ENCODE measurements at places on chromosomes 1 and 21. TPM values are rescaled to one million over a fixed set of nuclear protein-coding genes. Genes with fewer than 3 reads are reported as not detected.

GRCh38 chr1:223444411-223444810, 51.2 kb downstream of the CCDC185 start:
- DNase-seq, result no peak

GRCh38 chr1:77888781-77889642, 588 bp downstream of the NEXN start:
- peak; percentile 84 for DNase-seq

GRCh38 chr1:5405263-5405662, 587.0 kb downstream of the NPHP4 start:
- DNase-seq, result no peak

DNA sequence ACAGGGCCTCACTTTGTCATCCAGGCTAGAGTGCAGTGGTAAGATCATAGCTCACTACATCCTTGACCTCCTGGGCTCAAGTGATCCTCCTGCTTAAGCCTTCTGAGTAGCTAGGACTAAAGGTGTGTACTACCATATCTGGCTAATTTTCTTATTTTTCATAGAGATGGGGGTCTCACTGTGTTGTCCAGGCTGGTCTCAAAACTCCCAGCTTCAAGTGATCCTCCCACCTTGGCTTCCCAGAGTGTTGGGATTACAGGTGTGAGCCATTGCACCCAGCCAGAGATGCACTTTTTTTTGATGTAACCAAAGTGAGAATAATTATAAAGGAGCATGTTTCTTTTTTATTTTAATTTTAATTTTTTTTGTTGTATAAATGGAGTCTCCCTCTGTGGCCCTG, 28.4 kb downstream of the CLIC4 start:
- DNase-seq, result no peak

DNA sequence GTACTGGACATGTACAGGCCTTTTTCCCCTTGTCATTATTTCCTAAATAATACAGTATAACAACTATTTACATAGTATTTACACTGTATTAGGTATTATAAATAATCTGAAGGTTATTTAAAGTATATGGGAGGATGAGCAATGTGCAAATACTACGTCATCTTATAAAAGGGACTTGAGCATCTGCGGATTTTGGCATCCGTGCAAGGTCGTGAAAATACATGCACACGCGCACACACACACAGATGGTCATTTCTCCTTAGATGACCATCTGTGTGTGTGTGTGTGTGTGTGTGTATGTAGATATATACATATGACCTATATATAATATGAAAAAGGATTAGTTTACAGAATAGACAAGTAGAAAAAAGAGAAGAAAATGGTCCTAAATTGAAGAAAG, 15.4 kb downstream of the ALG14 start:
- no peak for DNase-seq

GRCh38 chr1:195608883-195609282, 999.4 kb downstream of the KCNT2 start:
- no peak for DNase-seq

DNA sequence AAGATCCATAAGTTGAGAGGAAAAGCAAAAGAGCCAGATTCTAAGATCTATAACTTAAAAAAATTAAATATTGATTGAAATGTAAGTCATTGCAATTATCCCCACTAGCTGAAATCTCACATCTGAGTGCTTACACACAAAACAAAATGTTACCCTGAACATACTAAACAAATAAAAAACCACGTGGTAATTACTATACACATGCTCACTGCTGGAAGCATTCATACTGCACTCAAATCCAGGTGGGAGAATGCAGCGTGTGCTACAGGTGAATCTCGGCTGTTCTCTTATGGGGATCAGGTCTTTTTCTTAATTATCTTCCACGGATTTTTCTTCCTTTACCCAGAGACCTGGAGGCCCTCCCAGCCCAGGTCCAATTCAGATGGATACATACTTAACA, 74.3 kb downstream of the SDC3 start:
- DNase-seq, result no peak

DNA sequence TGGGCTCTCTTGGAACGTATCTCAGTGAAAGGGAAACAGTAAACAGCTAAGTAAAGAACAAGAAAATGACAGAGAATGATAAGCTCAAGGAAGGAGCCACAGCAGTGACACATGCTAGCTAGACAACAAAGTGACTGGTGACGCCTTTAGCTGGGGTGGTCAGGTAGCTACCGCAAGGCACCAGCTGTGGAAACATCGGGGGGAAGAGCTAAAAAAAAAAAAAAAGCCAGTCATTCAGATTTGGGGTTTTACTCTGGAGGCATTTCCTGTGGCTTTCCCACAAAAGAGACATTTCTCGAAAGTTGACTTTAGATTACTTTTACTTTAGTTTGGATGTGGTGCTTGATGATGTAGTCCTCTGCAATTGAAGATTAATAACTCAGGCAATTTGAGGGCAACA, 2.1 kb downstream of the FHAD1 start:
- no peak for DNase-seq

- DNase-seq, result no peak
These were observed 94.7 kb downstream of the PAPPA2 start for GRCh38 chr1:176557543-176558258.

GRCh38 chr1:242128951-242129502, 130.1 kb upstream of the MAP1LC3C start:
- DNase-seq, result no peak

GRCh38 chr1:34833711-34834110, 25.8 kb downstream of the SMIM12 start:
- no peak for DNase-seq

- no peak for DNase-seq
These were observed 43.4 kb upstream of the COL6A2 start for GRCh38 chr21:46054451-46054881.

- no peak for DNase-seq
These were observed 41.6 kb upstream of the LRIG2 start for GRCh38 chr1:113031171-113031933.

DNA sequence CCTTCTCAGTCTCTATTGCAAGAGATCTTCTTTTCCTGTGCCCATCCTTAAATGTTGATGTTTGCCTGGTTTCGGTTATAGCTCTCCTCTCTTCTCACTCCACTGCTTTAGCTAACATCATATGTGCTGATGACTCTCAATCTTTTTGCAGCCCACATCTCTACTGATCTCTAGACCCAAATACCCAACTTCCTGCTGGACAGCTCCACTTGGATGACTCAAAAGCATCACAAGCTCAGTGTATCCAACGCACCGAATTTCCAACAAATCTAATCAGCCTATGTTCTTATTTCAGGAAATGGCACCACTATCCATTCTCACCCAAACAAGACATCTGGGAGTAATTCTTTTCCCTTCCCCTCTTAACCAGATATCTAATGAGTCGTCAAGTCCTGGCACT, 79.1 kb upstream of the ARTN start:
- DNase-seq, result no peak

- no peak for DNase-seq
These were observed 20.0 kb downstream of the RIPPLY3 start for GRCh38 chr21:37026499-37026898.

- DNase-seq, result no peak
These were observed 20.6 kb upstream of the SH3D21 start for GRCh38 chr1:36285443-36286101.

GRCh38 chr1:207097871-207098324, 6.1 kb upstream of the C4BPA start:
- DNase-seq, result no peak

DNA sequence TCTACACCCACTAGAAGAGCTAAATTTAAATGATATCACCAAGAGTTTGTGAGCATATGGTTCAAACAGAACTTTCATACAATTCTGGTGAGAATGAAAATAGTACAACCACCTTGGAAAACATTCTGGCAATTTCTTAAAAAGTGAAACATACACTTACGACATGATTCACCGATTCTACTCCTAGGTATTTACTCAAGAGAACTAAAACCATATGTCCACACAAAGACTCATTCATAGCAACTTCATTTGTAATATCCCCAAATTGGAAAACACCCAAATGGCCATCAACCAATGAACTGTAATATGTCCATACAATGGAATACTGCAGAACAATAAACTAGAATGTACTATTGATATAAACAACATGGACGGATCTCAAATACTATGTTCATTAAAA, 51.2 kb upstream of the ADAM30 start:
- DNase-seq, result no peak

DNA sequence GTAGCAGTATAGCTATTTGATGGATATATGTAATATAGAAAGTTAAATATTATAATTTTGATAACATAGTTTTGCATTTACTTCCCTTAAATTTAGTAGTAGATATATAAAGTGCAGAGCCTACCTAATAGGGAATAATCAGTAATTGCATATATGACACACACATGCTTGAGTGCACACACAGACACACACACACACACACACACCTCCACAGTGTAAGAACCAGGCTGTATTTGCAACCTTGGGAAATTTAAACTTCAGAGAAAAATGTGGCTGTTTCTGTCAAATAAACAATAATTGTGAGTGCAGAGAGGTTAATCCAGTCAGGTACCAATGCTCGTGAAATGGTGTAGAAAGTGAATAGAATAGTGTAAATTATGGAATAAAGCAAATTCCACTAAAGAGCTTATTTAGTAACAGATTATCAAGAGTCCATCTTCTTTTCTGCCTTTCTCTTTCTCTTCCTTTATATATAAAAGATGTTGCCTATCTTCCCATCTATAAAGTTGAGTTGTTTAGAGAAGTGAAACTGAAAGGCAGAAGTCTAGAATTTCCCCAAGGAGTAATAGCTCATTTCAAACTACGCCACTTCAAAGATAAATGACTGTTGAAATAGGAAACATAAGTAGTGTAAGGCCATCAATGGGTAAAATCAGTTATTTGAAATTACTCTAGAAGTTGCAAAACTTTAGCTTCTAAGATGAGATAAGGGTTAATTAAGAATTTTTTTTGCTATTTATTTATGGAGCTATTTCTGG, 273.7 kb downstream of the SRGAP2C start:
- DNase-seq, result no peak

DNA sequence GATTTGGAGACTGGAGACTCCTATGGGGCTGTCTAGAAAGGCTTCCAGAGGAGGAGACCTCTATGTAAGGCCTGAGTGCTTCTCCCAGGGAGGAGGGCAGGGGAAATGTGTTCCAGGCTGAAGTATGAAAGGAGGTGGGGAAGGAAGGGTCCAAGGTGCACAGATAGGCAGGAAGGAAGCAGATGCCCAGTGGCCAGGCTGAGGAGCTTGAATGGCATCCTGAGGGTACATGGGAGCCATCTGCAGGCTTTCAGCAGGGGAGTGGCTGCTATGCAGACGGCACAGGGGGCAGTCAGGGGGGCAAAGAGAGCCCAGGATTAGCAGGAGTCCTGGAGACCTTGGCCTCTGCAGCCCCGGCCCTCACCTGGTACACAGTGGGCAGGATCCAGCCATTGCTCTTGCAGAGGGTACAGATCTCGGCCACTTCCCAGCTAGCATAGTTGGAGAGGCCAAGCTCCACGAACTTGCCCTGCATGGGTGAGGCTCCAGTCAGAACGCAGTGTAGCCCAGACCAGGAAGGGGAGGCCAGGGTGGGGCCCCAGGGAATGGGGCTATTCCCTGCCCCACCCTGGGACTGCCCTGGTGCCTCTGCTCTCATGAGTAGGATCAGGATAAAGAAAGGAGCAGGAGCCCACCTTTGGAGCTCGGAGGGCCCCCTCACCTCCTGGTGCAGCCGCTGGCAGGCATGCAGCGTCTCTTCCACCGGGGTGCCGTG, 4.0 kb downstream of the AKR7A2 start:
- peak; percentile 56 for DNase-seq

DNA sequence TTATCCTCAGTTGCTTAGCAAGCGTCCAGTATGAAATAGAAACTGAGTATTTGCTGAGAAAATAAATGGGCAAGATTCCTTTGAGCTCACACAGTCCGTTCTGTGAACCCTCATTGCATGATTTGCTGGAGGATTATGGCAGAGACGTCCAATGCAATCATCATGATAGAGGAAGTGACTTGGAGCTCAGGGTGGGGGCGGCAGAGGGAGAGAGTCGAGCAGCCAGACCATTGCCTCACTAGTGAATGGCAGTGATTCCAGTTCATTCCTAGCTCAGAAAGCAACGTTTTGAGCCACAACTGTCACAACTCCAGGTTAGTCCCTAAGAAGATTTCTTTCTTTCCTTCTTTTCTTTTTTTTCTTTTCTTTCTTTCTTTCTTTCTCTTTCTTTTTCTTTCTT, 27.5 kb upstream of the COL9A2 start:
- DNase-seq, result peak; percentile 87

DNA sequence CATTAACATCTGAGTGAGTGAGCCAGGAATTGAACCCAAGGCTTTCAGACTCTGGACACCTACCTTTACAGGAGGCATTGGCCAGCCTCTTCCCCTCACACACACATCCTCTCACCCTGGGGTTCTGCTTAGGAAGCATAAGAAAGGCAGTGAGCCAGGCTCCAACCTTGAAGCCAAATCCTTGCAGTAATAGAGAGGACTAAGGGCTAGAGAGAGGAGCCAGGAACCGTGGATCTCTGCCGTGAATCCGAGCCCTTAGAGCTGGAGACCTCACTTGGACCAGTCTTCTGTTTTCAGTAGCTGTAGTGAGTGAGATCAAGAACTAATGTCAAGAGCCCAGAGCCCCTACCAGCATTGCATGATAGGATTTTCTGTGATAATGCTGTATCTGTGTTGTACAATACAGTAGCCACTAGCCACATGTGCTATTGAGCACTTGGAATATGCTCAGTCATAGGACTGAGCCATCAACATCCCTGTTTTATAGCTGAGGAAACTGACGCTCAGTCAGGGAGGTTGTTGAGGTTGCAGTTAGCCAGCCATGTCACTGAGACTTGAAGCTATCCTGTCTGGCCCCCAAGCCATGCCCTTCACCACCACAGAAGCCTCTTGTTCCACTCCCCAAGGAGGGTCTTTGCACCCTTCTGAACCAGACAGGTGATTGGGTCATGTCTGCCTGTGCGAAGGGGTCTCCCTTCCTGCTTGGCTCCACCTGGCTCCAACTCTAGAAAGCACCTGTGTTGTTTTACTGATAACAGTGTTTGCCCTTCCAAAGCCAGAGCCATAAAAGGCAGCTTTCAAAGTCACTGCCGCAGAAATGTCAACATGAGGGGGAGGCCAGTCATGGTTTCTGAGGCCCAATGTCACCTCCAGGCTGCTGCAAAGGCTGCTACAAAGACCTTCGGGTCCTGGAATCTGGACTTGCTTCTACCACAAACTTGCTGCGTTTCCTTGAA, 101.1 kb upstream of the JUN start:
- DNase-seq, result no peak

HUNK gene
- polyA plus RNA-seq, result 0.06 TPM

TEKT2 gene
- polyA plus RNA-seq, result not detected

SPATA1 gene
- polyA plus RNA-seq, result 1.0 TPM

SYDE2 gene
- 0.35 TPM for polyA plus RNA-seq

TINAGL1 gene
- 18.5 TPM for polyA plus RNA-seq

PGBD5 gene
- polyA plus RNA-seq, result 0.07 TPM

ASCL5 gene
- 0.09 TPM for polyA plus RNA-seq

HAX1 gene
- polyA plus RNA-seq, result 87.1 TPM

SELENON gene
- polyA plus RNA-seq, result 25.8 TPM

HSF2BP gene
- polyA plus RNA-seq, result 0.35 TPM

CBR3 gene
- polyA plus RNA-seq, result 4.0 TPM

CD244 gene
- polyA plus RNA-seq, result 4.3 TPM

AMIGO1 gene
- 0.67 TPM for polyA plus RNA-seq

WDR3 gene
- polyA plus RNA-seq, result 2.6 TPM

B4GALT3 gene
- 41.3 TPM for polyA plus RNA-seq

S100A9 gene
- 4,509 TPM for polyA plus RNA-seq

UBIAD1 gene
- polyA plus RNA-seq, result 9.7 TPM

All from spleen (tissue), 13 donors.